Inflammatory macrophage treated with lipopolysaccharide for 4 hours (primary cell): ENCODE measurements at places on chromosomes 11 and 22.
A peak's percentile ranks its signal among the peaks of the same experiment; 100 is the strongest.

DNA sequence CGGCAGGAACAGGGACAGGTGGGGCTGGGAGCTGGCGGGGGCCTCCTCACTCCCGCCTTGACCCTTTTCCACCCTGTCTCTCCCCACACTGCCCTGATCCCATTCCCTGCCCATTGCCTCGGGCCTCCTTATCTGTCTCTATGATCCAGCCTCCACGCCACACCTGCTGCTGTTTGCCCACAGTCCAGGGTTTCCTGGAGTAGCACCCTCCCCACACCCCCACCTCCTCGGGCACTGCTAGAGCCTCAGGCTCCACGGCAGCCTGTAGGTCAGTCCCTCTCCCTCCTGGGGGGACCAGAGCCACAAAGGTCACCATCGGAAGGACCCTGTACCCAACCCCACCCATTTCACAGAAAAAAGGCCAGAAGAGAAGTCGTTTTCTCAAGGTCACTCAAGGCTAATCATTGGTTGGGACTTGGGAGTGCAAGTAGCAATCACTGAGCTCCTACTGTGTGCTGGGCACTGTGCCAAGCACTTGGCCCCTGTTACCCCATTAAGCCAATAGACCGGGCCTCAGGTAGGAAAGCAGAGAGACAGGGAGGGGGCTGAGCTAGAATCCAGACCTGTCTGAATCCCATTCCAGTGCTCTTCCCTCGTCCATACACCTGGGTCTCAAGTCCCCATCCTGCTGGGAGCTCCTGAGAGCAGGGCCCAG, 71.8 kb downstream of the PDE2A start:
- DNase-seq, result no peak

DNA sequence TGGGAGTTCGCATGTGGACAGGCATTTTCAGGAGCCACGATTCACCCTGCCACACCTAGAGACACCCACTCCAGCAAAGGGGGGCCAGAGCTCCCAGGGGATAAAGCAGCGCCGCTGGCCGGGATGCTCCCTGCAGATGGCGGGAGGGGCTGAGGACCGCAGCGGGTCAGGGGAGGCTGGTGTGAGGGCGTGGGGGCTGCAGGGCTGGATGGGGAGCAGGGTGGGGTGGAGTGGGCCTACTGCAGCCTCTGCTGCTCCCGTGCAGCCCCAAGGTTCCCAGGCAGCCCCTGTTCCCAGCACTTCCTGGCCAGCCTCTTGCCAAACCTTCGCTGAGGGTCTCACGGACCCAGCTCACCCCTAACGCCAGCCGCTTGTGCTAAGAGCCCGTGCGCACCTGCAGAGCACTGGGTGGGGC, 13.0 kb downstream of the MUC5B start:
- no peak for DNase-seq

- DNase-seq, result no peak
Observed at GRCh38 chr22:21797444-21798221, 62.0 kb upstream of the YPEL1 start.

GRCh38 chr11:85698195-85698594, 12.2 kb upstream of the CCDC89 start:
- no peak for DNase-seq

DNA sequence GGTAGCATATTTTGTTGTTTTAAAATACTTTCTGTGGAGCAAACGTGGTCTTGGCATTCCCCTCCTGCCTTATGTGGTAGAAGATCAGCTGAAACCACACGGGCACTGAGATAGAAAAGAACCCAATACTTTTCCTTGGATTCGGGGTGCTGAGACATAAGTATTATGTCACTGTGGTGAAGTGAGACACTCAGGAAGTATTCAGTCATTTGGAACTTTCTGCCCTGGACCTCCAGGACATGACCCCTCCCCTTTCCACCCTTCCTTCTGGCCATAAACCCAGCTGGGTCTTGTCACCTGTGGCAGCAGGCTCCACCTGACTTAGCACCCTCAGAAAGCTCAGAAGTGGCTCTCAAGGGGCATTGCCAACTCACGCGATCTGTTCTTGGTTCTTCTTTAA, 123.4 kb downstream of the SWAP70 start:
- DNase-seq, result no peak

DNA sequence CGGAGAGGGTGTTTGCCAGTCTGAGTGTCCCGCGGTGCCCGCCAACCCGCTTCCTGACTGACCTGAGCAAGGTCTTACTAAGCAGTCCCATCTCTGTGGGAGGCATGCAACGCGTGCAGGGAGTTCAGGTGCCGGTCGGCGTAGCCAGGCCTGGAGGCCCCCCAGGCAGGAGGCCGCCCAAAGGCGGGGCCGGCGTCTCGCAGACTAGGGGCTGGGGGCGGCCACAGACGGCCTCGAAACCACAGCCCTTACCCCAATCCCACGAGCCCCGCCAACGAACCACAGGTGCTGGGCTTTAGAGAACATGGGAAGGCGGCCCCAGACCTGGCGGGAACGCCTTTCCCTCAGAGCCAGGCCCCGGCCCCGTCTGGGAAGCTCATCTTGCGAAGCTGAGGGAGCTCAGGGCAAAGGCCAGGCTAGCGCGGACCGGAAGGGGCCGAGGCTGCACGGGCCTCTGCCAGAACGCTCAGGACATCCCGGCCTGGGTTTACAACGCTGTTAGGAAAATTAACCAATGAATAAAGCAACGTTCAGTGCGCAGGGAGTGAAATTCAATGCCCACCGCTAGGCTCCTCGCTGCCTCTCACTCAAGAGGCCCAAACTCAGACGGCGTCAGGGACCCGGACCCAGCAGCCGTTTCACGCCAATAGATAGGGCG, 2.1 kb upstream of the MTFP1 start:
- DNase-seq, result no peak

GRCh38 chr22:21573293-21573734, 5.8 kb downstream of the UBE2L3 start:
- DNase-seq, result no peak

- peak; percentile 77 for DNase-seq
Observed at GRCh38 chr11:61899146-61899841, 7.9 kb upstream of the FADS3 start.

DNA sequence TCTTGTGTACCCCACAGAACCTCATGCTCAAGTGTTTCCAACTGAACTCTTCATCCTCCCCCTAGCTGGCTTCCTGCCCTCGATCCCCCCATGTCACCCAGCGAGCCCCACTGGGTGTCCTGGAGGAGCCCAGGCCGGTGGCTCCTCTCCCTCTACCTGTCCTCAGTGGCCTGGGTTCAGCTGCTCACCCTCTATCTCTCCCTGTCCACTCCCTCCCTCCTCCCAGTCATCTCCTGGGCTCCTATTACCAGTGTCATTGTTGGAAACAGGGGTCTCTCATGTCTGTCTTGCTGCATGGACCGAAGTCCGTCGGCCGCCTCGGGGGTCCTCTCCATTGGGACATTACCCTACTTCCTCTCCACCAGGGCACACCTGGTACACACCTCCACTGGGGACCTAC, 12.9 kb upstream of the MPPED1 start:
- no peak for DNase-seq

DNA sequence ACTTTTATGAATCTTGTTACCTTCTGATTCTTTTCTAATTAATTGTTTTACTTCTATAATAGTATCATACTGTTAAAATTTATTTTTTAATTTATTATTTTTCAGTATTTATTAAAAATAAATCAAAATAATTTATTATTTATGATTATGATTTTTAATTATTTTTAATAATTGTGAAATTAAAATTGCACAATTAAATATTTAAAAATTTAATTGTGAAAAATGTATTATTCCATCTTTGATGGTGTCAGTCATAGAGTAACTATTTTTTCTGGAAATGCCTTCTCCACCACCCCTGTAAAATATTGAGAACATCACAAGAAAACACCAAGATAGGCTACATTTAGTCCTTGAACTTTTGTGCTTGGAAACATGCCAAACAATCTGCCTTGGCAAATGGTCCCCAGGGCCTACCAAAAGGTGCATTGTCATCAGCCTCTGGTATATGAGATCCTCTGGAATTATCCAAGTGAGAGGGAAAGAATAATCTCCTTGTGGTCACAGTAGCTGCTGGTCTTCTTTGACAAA, at the start of gene OR8H2:
OR8H2 (plus strand) TSS at position 478 of the 528 bp plus-strand sequence. CDS start 1,356 bp downstream, outside the sequence.
- no peak for DNase-seq

- DNase-seq, result no peak
Observed at GRCh38 chr22:49582678-49583077, 245.0 kb downstream of the BRD1 start.

- no peak for DNase-seq
Observed at GRCh38 chr11:65633390-65634108, 4.4 kb upstream of the SIPA1 start.

DNA sequence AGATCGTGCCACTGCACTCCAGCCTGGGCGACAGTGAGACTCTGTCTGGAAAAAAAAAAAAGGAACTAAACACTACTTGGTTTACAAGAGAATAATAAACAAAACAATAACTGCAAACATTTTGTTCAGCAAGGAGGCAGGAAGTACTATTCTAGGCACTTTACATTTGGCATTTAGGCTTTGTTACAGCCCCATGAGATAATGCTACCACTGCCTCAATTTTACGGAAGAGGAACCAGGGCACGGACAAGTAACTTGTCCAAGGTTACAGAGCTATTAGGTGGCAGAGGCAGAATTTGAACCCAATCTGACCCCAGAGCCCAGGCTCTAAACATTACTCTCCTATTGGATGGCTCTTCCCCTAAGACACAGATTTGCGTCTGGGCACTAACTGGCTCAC, 108.7 kb upstream of the AKIP1 start:
- peak; percentile 74 for DNase-seq

GRCh38 chr11:120224972-120225909, 14.4 kb downstream of the OAF start:
- DNase-seq, result peak; percentile 65

GRCh38 chr11:47672283-47672730, 29.9 kb upstream of the MTCH2 start:
- DNase-seq, result no peak

- no peak for DNase-seq
Observed at GRCh38 chr22:18966748-18967147, 30.7 kb upstream of the PRODH start.

GRCh38 chr11:74626604-74627003, 34.2 kb downstream of the POLD3 start:
- no peak for DNase-seq

DNA sequence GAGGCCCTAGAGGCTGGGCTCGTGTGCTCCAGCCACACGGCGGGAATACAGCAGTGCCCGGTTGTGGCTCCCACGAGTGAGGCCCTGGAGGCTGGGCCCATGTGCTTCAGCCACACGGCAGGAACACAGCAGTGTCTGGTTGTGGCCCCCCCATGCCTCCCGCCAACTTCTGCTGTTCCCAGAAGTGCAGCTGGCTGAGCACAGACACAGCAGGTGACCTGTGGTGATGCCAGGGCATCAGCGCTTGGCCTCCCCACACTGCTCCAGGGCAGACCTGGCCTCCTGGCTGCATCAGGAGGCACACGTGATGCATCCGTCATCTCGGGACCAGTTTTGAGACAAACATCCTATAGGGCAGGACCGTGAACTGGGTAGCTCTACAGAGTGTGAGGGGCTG, 110.3 kb downstream of the KCNQ1OT1 start:
- no peak for DNase-seq

DNA sequence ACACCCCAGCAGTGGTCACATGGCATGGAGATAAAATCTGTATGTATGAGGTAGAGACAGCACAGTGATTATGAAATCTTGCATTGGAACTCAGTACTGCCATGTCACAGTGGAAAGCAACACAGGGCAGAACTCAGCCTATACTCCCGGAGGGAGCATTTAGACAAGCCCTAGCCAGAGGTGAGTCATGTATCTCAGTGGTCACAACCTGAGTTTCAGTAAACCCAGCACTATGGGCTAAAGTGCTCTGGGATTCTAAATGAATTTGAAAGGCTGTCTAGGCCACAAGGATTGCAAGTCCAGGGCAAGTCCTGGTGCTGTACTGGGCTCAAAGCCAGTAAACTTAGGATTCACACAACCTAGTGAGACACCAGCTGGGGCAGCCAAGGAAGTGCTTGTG, 1717.1 kb upstream of the RAG2 start:
- no peak for DNase-seq

DNA sequence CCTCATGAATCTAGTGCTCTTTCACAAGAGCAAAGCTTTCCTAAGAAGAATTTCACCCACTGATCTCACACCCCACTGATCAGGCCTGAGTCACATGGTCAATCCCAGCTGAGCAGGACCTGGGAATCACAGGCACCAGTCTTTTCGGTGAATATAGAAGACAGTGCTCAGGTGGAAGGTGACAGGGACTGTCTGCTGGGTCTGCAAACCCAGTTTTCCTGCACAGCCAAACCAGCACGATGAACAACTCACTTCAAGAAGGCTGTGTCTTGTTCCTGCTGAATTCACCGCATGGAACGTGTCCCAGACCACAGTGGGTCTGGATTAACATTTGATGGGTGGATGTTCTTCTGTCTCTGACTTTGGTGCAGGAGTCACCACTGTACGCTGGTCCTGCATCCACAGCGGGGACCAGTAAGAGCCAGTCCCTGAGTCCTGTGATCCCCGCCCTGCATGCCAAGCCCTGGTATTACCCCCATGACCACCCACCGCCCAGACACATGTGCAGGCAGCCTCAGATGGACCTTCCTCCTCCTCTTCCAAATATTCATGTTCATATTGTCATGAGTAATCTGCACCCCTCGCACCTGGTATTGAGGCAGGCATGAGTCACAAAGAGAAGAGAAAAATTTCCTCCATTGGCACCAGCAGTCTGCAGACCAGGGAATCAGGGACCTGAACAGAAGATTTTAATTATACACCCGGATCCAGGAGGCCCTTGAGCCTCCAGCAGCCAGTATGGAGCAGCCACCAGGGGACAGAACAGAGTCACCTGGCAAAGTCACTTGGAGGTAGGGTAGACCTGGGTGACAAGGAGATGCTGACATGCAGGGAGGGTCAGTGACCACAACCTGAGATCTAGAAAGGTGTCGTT, 8.6 kb upstream of the IGLL5 start:
- DNase-seq, result no peak

DNA sequence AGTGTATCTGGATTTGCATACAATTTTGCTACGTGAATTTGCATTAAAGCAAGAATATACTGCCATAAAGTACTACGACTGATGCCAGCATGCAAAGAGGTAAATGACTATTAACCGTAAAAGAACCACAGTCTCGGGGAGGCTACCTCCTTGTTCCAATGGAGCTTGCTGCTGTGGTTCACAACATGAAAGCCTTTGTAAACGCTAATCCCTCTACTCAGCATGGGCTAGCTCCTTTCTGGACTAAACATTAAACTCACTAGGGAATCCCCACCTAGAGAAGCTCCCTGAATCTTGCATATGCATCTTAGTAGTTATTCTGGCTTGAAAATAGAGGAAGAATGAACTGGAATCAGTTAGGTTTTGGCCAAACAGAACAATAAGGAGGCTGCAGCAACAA, 60.5 kb upstream of the ARHGAP32 start:
- DNase-seq, result no peak

GRCh38 chr11:70038034-70038834, 39.9 kb upstream of the ANO1 start:
- no peak for DNase-seq

DNA sequence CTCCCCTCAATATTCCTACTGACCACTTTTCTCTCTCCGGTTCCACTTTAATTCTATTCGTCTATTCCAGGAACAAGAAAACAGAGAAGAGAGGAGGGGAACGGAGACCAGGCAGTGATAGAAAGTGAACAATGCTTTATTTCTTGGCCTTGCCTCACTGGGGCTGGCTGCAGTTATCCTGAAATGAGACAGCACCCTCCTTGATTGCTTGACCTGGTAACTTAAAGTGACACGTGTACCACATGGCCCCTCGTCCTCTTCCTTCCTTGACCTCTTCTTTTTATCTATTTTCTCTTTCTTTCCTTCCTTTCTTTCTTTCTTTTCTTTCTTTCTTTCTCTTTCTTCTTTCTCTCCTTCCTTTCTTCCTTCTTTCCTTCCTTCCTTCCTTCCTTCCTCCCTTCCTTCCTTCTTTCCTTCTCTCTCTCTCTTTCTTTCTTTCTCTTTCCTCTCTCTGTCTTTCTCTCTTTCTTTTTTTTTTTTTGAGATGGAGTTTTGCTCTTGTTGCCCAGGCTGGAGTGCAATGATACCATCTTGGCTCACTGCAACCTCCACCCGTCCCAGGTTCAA, 52.8 kb upstream of the CLMP start:
- DNase-seq, result no peak
